ENCODE measurements at places on chromosomes 6 and 20.

GRCh38 chr20:23497536-23497935 is 6.6 kb downstream of the CST8 start:
- no peak for DNase-seq

DNA sequence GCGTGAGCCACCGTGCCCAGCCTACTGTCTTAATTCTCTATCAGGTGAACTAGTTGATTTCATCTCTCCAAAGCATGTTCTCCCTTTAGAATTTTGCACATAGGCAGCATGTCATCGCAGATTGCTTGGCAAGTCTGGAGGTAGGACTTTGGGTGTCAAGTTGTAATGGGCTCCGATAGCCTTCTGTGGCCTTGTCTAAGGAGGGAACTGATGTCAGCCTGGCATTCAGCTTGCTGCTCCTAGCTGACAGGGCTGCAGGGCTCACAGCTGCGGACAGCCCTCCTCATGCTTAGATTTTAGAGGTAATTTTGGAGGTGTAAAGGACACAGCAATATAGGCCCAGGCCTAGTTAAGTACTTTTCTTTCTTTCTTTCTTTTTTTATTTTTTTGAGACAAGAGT is 11.3 kb downstream of the CHMP4B start:
- DNase-seq, result no peak

GRCh38 chr6:42025066-42025844 is 25.1 kb upstream of the TAF8 start:
- DNase-seq, result peak; percentile 73

GRCh38 chr20:11012975-11013374 is 339.2 kb upstream of the JAG1 start:
- DNase-seq, result no peak

DNA sequence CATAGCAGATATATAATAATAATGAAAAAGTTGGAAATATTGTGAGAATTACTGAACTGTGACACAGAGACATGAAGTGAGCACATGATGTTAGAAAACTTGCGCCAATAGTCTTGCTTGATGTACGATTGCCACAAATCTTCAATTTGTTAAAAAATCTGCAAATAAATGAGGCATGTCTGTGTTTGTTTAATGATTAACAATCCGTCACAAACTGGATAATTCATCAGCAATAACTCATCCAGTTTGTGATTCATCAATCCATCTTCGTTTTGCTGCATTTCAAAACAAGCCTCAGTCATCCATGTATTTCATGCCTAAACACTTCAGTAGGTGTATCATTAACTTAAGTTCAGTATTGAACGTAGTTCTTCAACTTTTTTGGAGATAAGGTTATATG is 25.5 kb upstream of the SMIM26 start:
- no peak for DNase-seq

DNA sequence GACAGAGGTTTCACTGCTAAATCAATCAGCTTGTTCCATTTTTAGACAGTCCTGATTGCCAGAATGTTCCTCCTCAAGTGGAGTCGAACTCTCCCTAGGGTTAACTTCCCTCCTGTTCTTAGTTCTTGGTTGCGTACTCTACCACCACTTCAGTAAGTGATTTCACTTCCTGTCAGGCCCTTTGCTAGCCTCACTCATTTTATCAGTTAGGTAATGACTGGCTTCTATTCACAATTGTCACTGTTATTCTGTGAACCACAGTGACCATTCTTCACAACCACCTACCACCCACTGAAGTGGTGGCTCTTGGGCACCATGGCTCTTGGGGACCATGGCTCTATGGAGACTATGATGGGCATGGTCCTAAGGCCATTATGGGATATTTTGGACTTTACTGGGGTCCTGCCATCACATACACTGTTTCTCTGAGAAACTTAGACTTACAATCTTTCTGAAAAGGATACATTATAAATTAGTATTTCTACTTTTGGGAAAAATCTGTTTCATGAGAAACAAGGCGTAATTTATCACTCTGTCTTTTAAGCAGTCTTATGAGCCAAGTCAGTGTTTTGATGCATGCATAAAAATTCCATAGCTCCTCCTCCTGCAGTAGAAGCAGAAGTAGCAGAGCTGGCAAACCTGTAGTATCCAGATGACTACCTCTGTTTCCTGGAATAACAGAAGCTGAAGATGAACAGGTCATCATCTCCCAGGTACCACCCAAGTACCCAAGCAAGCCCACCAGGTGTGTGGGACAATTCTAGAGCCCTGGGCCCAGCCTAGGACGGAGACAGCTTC is 66.3 kb downstream of the ATXN1 start:
- DNase-seq, result peak; percentile 24

DNA sequence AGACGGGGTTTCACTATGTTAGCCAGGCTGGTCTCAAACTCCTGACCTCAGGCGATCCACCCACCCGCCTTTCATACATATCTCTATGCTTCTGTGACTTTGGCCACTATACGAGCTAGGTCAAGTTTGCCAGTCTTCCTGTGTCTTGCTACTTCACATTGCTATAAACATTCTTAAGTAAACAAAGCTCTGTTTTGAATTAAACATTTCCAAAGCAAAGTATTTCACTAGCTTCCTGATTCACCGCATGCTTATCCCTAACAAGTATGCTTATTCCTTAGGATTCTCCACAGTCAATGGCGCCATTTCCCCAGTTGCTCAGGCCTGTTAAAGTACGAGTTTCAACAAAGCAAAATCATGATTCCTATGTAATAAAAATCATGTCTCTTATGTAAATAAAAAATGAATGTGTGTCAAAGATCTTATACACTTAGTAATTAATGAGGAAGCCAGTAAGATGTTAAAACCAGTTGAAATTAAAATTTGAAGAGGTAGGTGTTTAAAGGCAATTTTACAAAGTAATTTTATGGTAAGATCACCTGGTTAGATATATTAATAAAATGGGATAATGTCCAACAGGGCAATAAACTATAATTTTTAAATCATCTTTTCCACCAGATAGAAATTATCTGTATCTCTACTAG is 88.5 kb downstream of the PRKN start:
- no peak for DNase-seq

DNA sequence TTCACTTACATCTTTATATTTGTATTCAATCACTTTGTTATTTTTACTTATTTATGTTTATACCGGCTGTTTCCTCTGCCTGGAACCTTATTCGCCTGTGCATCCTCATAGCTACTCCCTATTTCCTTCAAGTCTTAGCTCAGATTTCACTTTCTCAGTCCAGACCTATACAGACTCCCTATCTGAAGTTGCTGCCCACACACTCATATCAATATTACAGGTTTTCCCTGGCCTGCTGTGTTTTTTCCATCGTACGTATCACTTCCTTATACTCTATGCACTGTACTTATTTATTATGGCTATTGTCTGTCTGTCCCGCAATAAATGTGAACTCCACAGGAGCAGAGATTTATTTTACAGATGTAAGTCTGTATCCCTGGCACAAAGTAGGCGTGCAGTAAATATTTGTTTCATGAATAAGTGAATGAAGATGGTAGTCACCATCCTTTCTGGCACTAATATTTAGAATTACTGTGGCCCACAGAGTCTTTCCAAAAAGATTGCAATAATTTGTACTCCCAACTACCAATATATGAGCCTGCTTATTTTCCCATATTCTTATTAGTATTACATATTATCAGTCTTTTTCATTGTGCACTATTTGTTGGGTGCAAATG is 64.9 kb downstream of the TNFAIP3 start:
- no peak for DNase-seq

GRCh38 chr6:36729161-36729524 is 31.5 kb downstream of the RAB44 start:
- no peak for DNase-seq

GRCh38 chr20:16477632-16478031 is 95.6 kb downstream of the KIF16B start:
- no peak for DNase-seq

DNA sequence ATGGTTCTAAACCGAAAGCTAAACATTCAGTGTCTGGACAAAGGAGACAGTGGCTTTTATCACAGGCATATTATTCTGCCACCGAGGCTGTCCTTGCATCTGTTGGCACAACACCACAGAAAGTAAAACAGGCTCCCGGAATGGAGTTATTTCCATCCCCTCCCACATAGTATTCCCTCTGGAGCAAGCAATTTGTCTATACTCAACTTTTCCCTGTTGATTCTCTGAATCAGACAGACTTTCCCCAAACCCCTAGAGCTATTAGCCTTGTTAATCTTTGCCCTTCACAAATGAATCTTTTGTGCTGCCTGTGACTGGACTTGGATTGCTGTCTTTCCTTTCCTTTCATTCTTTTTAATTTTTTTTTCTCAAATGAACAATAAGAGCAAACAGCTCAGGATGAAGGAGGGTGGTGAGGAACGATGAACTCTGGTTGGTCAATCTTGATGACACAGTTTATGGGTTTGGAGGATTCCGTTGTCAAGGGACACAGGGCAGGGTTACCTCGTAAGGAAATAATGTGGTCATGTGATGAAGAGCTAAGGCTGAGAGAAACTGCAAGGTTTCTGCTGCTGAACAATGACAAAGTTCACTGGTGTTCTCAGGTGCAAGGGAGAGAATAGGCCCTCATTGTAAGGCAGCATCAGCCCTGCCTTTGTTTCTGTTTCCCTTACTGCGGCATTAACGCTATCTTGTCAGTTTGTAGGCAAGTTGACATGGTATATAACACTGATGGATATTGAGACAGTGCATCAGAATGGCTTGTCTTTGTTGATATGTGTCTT is 275.0 kb upstream of the BMP2 start:
- no peak for DNase-seq

- DNase-seq, result no peak
These were observed 75.9 kb upstream of the RGS17 start for GRCh38 chr6:153207006-153207405.

DNA sequence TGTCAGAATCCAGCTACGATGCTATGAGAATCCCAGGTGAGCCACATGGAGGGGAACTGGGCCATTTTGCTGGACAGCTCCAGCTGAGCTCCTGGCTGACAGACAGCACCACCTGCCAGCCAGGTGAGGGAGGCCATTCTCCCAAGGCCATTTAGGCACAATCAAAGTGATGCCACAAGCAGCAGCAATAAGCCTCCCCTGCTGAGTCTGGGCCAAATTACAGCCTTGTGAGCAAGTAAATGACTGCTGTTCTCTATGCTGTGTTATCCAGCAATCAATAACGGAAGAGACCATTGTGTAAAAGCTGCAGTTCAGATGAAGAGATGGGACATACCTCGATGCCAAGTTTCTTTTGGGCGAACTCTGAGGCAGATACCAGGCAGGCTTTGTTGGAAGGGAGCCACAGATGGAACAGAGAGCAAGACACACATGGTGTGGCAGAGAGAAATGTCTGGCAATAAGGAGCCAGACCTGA is 14.0 kb upstream of the SCGN start:
- DNase-seq, result no peak

- no peak for DNase-seq
These were observed 280.4 kb downstream of the FOXC1 start for GRCh38 chr6:1890071-1890470.

DNA sequence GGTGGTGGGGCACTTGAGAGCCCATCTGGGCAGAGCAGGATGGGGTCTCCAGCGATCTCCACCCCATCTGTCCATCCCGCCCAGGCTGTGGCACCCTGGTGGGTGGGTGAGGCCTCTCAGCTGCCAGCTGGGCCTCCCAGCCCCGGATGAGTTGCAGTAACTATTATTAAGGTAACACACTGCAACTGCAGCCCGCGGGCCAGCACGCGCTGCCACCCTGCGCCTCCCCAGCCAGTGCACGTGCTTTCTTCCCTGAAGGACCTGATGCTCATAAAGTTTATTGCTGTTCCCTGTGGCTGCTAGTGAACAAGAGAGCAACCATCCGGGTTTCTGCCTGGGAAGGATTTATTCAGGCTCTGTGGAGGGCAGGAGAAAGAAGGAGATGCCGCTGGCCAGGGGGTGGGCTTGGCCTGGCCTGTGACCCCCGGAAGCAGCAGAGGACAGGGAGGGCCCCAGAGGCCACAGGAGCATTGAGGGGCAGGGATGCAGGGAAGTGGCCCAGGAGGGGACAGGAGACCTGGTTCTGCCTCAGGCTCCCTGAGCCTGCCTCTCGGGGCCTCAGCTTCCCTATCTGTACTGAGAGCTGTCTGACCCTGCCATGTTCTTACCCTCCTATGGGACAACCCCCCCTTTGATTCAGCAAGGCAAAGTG is 1.7 kb downstream of the IP6K3 start:
- no peak for DNase-seq

GRCh38 chr20:49433333-49433732 is 49.1 kb downstream of the KCNB1 start:
- DNase-seq, result no peak

- no peak for DNase-seq
These were observed 98.2 kb upstream of the HDGFL1 start for GRCh38 chr6:22471132-22471690.

GRCh38 chr6:28280595-28281287 is 631 bp upstream of the PGBD1 start:
- no peak for DNase-seq

DNA sequence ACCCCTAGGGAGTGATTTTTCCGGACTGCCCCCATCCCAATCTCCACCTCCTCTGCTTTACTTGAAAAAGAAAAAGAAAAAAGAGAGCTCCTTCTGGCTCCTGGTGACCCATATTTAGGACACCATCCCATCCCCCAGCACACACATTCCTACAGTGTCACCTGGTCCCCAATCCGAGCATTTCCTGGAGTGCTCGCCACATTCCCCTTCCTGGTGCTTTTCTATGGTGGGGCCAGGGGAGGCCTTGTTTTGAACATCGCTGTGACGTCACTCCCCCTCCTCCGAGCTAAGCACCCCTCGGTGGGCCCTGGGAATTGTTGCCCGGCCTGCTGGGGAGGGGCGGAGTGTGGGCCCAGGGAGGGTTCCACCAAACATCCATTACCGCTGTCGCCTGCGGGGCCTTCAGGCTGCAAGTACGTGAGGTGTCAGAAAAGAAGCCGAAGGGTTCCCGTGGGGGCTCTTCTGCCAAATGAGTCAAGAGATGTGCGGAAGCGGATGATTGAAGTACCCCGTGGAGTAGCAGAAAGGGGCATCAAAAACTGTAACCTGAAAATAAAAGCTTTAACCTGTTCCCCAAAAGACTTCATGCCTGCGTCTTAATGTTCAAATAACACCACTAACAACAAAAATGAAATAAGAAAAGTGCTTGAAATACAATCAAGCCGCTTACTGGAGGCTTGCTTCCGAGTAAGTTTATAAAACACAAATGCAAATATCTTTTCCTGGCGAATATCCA is 2.8 kb upstream of the FOXC1 start:
- peak; percentile 39 for DNase-seq

- no peak for DNase-seq
These were observed 14.0 kb downstream of the SMLR1 start for GRCh38 chr6:130841128-130841728.

- no peak for DNase-seq
These were observed 31.0 kb upstream of the PCMTD2 start for GRCh38 chr20:64224351-64225170.

DNA sequence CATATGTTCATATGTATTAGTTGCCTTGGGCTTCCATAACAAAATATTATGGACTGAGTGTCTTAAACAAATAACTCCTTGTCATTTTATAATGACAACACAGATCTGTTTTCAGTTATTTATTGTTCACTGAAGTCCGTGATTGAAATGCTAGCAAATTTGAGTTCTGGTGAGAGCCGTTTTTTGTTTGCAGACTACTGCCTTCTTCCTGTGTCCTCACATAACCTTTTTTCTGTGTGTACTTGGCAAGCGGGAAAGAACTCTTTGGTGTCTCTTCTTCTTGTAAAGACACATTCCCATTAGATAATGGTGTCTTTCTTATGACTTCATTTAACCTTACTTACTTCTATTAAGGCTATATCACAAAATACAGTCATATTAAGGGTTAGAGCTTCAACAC is 482.9 kb upstream of the EYS start:
- no peak for DNase-seq
